ENCODE measurements at places on chromosomes 1 and 21.

DNA sequence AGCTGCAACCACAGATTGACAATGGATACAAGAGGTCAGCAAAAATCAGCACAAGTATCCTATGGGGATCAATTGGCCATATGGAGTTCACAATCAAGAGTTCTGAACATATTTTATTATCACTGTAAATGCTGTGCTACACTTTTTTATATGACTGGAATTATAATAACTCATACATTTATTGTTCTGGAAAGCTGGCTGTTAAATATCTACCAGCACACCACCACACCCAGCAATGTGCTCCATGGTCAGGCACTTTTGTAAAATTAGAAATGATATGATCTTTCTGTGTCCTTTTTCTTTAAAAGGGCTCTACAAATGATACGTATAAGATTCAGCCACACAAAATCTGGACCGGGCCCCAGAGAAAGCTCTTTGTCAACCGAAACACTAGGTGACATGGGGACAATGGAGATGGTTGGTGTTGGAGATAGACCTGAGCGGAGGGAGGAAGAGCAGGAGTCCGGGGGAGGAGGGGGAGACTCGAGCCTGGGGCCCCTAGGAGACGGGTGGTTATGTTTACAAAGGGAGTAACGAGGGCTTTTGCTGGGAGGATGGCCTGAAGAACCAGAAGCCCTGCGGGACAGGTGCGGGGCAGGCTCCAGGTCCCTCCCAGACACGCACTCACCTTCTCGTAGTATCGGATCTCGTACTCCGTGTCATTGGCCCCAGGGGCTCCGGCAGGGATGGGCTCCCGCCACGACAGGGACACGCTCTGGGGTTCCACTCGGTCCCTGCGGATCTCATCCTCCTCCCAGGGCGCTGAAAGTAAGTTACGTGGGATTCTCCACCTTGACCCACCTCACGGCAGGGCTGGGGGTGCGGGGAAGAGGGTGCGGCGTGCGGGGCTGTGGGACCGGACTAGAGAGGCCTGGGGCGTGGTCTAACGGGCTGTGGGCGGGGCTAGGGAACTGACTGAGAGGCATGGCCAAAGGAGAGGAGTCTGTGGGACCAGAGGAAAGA lies 30.0 kb downstream of the EPHA10 start:
- no peak for DNase-seq

GRCh38 chr21:15406791-15407190 lies 323.0 kb upstream of the USP25 start:
- DNase-seq, result no peak

GRCh38 chr1:41360074-41360785 lies 1.0 kb upstream of the FOXO6 start:
- DNase-seq, result no peak

- DNase-seq, result no peak
Observed at GRCh38 chr1:154193821-154194220, 1.9 kb upstream of the TPM3 start.

DNA sequence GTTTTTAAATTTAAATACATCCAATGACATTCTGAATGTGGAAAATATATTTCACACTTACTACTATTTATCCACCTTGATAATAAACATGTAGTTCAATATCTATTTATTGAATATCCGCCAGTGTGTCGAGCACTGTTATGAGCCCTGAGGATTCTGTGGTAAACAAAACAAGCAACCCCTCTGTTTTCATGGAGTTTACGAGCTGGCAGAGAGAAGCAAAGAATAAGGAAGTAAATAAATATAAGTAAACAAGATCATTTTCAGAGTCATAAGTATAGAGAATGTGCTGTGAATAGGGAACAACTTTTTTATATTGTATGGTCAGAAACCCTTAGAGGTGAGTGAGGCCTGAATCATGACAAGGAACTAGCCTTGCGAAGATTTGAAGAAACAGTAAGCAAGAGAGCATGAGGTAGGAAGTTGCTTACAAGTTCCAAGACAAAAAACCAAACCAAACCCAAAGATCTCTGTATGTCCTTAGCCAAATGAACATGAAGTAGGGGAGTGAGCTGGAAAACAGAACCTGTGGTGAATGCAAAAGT lies 6.4 kb upstream of the SERBP1 start:
- DNase-seq, result no peak

GRCh38 chr1:110086961-110087360 lies 16.5 kb upstream of the ALX3 start:
- DNase-seq, result no peak

GRCh38 chr1:64653466-64653865 lies 91.4 kb upstream of the RAVER2 start:
- DNase-seq, result no peak

DNA sequence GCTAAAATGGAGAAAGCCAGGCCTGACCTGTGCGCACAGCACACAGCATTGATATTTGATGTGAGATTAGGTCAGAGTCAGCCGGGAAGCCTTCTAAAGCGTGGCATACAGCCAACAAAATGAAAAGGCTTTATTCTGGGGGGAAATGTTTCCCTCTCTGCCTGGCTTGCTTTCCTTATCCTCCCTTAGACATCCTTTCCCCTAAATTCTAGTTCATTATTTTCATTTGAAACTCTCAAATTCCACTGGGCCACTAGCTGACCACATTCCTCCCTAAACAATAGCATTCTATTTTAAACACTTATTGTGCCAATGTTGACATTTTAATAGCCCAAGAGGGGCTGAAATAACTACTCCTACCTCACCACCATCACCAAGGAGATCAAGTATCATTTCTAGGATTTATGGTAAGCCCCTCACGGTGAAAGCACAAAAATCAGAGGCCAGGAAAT lies 49.4 kb downstream of the LEPR start:
- no peak for DNase-seq

GRCh38 chr1:235875036-235875597 lies 8.4 kb upstream of the LYST start:
- no peak for DNase-seq

GRCh38 chr1:207964195-207964966 lies 53.5 kb upstream of the CD34 start:
- DNase-seq, result no peak

GRCh38 chr1:219041818-219042217 lies 131.9 kb upstream of the LYPLAL1 start:
- DNase-seq, result no peak

- DNase-seq, result no peak
Observed at GRCh38 chr1:156502894-156503697, 2.5 kb upstream of the MEF2D start.

GRCh38 chr21:17495680-17496079 lies 17.2 kb upstream of the CXADR start:
- DNase-seq, result no peak

DNA sequence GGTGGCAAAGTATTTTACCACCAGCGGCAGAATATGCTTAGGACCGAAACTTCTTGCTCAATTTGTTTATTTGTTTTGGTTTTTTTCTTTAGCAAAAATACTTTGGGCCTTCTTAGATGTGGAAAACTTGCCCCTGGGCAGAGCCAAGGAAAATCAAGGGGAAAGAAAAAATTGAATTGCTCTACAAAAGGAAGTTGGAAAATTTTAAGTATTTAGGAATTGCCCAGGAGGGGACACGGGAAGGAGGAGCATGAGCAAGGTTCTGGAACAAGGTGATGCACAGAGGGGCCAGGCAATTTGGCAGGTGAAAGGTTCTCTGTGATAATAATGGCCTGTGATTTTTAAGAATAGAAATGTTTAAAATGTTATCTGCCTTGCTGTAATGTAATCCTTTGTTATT lies 28.6 kb downstream of the SGIP1 start:
- no peak for DNase-seq

GRCh38 chr21:45285266-45285931 lies 2.3 kb downstream of the POFUT2 start:
- DNase-seq, result no peak

DNA sequence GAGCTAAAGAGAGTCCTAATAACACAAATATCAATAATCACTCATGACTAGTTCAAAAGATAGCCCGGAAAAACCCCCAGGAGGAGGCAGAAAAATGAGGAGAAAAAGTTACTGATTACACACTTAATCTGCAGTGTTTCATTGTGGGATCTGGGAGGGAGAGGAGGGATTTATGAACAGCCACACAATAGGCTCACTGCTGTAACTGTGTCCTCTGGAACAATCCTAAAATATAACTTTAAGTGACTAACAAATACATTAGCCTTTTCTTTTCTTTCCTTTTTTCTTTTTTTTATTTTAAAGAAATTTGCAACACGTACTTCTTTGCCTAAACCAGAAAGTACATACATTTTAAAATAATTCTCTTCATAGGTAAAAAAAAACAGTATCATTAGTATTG lies 106.3 kb upstream of the LBR start:
- DNase-seq, result no peak

DNA sequence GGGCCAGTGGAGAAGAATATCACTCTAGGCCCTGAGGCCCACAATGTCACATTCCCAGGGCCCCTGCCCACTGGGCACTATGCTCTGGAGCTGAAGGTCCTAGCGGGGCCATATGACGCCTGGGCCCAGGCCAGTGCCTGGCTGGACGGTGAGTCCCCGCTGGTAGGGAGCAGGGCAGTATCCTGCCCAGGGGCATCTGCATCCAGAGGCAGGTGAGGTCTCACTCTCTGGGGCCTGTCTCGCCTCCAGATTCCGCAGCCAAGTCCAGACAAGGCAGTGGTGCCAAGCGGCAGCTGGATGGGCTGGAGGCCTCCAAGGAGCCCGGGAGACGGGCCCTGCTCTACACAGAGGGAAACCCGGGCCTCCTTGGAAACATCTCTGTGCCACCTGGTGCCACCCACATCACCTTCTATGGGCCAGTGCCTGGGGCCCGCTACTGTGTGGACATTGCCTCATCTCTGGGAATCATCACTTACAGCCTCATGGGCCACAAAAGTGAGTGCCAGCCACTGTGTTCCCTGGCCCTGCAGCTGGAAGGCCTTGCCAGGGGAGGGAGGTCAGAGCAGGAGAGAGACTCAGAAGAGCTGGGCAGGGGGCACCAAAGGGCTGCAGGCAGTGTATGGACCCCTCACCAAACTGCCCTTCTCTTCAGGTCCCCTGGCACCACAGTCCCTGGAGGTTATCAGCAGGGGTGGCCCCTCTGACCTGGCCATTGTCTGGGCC lies 11.1 kb upstream of the PTPN7 start:
- DNase-seq, result no peak

- no peak for DNase-seq
Observed at GRCh38 chr1:38839363-38839762, 20.2 kb downstream of the RRAGC start.

GRCh38 chr1:113857776-113858175 lies 13.7 kb downstream of the PTPN22 start:
- no peak for DNase-seq

- no peak for DNase-seq
Observed at GRCh38 chr1:62144238-62144831, 50.3 kb upstream of the L1TD1 start.

GRCh38 chr1:99645203-99645602 lies 710 bp upstream of the PALMD start:
- no peak for DNase-seq

GRCh38 chr1:19010503-19010902 lies 54.0 kb upstream of the IFFO2 start:
- DNase-seq, result no peak

DNA sequence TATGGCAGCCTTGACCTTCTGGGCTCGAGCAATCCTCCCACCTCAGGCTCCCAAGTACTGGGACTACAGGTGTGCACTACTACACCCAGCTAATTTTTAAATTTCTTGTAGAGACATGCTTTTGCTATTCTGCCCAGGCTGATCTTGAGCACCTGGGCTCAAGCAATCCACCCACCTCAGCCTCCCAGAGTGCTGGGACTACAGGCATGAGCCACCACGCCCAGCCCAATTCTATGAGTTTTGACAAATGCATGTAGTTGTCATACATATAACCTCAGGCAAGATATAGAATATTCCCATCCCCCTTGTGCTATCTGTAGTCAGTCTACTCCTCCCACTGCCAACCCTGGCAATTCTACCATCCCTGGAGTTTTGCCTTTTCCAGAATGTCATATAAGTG lies 38.7 kb upstream of the TTC22 start:
- DNase-seq, result no peak

GRCh38 chr1:1434824-1435105 lies 725 bp upstream of the VWA1 start:
- no peak for DNase-seq

DNA sequence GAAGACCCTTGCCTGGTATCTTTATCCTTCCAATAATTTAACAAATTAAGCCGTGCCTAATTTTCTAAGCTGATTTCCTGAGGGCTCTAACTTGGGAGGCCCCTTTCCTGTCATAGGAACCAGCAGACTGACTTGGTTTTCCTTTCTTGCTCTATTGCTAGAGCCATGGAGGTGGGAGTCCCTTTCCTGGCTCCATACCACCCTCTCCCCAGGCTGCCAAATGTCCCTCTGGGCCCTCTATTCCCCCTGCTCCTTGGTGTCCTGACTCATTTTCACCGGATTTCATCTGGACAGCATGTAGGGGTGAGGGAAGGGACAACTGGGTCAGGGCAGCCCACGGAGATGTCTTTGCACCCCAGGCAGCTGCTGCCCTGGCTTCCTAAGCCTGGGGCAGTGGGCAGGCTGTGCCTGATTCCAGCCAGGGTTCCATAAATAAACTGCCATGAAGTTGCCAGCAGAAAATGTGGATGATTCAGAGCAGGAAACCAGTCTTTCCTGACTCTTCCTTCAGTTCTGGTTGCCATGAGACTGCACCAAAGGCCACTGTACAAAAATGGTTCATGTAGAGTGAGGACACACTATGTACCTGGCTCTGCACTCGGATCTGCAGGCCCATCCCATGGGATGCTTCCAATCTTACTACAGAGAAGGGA lies 38.0 kb upstream of the SERBP1 start:
- DNase-seq, result no peak

GRCh38 chr1:236307435-236307834 lies 25.7 kb upstream of the ERO1B start:
- DNase-seq, result no peak

DNA sequence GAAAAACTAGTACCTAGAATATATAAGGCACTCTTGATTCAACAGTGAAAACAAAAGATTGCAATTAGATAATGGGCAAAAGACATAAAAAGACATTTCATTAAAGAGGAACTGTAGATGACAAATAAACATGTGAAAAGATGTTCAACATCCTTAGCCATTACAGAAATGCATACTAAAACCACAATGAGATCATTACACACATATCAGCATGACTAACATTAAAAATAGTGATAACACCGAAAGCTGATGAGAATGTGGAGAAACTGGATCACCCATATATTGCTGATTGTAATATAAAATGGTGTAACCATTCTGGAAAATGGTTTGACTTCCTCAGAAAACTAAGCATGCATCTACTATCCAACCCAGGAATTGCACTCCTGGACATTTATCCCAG lies 340.3 kb downstream of the SEC16B start:
- no peak for DNase-seq

- DNase-seq, result no peak
Observed at GRCh38 chr1:210841926-210842625, 291.9 kb downstream of the KCNH1 start.

DNA sequence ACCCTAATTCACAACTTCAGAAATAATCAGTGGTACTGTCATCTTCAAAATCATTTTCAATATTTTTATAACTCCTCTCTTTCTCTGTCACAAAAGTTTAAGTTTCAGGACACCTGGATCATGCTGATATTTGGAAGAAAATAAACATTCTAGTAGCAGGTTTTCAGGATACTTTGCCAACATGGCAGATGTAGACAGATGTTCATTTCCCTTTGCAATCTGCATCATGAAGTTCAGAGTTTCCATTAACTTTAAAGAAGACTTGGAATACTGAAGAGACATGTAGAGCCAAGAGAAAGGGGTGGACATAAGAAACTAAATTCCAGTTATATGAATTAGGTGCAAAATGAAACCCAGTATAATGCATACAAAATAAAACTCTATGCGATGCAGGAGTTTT lies 218.1 kb downstream of the USH2A start:
- no peak for DNase-seq
